ENCODE measurements at places on chromosomes 4 and X.

DNA sequence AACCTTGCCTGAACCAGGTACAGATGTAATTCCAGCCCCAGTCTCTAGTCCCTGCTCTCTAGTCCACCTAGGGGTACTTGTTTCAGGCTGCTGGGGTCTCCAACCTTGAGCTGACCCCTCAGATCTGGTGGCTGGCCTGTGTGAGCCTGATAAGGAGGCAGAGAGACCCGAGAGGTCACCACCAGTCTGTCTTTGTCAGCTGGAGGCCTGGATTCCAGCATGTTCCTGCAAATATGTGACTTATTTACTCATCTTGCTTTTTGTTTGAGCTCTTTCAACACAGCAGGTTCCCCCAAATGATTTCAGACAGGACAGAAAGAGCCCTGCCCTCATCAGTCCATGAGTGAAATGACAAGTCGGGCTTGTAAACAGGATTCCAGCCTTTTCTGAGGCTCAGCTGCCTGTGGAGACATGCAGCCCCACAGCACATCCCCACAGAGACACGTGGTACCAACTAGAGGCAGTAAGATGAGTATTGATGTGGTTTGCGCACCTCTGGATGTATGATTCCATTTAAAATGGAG lies 37.5 kb upstream of the STK26 start:
- DNase-seq = no peak

GRCh38 chr4:39505581-39505980 lies 21.7 kb downstream of the UGDH start:
- DNase-seq = no peak

GRCh38 chr4:187883836-187884475 lies 111.6 kb upstream of the ZFP42 start:
- DNase-seq = no peak

DNA sequence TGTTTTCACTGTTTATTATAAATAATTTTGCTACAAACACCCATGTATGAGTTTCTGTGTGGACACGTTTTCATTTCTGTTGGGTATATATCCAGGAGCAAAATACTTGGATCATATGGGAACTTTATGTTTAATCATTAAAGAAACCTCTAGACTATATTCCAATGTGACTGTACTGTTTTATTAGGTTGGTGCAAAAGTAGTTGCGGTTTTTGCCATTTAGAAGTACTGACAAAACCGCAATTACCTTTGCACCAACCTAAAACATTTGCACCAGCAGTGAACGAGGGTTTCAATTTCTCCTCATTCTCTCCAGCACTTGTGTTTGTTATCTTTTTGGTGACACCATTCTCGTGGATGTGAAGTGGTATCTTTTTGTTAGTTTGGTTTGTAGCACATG lies 565.0 kb downstream of the TRIML1 start:
- DNase-seq = no peak

DNA sequence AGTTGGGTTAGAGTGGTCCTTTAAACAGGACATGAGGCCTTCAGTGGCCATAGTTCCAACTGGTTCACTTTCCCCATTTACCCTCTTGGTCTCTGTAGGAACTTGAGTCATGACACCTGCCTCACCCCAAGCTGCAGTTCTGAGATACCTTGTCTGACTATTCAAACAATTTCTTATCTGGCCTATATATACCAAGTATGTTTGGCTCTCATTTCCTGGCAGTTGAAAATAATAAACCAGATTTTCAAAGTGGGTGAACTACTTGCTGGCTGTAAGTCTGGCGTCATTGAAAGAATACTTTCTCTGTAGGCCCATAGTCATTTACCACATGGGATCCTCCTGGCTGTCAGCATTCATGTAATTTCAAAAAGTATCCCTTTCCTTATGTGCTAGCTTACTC lies 228.8 kb downstream of the SHROOM3 start:
- DNase-seq = no peak

GRCh38 chr4:53476232-53477037 lies 99.0 kb downstream of the FIP1L1 start:
- no peak for DNase-seq

DNA sequence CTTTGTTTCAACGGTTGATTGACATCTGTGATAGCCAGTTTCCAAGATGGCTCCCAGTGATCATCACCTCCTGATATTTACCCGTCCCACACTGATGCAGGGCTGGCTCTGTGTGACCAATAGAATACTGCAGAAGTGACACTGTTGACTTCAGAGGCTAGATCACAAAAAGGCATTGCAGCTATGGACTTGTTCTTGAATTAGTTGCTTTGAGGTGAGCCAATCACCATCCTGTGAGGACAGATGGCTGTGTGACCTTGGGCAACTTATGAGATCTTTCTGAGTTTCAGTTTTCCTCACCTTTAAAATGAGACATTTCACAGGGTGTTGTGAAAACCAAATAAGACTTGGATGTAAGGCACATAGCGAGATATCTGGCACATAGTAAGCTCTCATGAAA lies 1.8 kb upstream of the GPR82 start:
- DNase-seq = no peak

DNA sequence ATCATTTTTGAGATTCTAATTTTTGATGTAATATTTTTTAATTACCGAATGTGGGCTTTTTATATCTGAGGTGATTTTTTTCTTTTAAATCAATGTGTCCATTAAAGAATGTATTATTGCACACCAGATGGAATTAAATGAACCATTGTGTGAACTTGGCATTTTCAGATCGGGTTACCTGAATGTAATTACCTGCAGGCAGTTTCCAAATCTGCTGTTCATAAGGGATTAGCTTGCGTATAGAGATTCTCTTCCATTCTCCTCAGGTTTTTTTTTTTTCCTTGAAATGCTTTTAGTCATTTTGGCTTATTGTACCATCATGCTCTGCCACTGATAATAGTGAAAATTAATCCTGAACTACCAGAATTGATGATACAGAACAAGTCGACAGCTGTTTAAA lies 511.5 kb upstream of the ATOH1 start:
- no peak for DNase-seq

GRCh38 chrX:101417981-101418841 lies 10.2 kb downstream of the HNRNPH2 start:
- DNase-seq = peak; percentile 56

- no peak for DNase-seq
These were observed 50.5 kb upstream of the FAM9C start for GRCh38 chrX:13094828-13095341.

- no peak for DNase-seq
These were observed 41.6 kb upstream of the CYLC1 start for GRCh38 chrX:83819304-83819703.

- peak; percentile 23 for DNase-seq
These were observed 637 bp downstream of the MAMLD1 start for GRCh38 chrX:150363561-150364346.

DNA sequence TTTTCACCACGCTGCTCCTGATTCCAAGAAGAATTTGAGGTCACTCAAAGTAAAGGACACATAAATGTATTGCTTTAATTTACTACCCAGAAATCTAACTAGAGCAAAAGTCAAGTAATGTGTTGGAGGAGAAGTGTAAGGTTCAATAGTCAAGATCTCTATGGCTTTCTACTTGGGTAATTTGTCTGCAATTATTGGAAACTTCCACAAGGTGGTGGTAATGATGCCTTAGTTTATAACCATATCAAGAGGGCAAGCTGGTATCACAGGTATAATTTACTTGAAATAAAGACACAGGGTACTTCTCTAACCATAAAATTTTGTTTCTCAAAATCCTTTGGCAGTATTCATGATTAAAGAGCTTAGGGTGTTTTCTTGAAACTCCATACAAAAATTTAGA lies 10.2 kb upstream of the GRIA3 start:
- DNase-seq = no peak

DNA sequence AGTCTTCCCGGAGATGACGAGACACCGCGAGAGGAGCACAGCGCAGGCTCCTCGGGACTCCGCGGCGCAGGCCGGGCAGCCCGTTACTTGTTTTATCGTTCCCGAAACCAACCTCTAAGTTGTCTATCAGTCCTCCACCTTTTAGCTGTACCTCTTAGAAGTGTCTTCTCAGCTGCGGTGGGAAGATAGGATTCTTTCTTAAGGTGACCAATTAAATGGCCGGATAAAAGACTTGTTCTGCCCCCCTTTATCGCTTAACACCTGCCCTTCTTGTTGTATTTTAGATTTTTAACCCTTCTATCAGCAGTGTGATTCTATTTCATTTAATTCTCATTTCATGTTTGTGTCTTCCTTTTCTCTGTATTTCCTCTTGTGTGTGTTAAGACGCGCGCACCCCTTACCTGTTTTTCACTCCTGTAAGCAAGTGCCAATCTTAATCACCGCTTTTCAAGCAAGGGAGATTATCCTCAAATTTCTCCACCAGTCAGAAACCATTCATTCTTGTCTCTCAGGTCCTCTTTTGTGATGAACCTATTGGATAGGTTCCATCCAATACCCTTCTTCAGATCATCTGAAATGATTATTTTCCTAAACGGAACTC lies at the start of gene SLC9B2:
SLC9B2 (minus strand) TSS at position 15 of the 601 bp plus-strand sequence. CDS start 9,211 bp downstream, outside the sequence.
- DNase-seq = no peak

- DNase-seq = no peak
These were observed 50.0 kb downstream of the C4orf46 start for GRCh38 chr4:158621729-158622128.

- DNase-seq = no peak
These were observed 20.4 kb upstream of the UBA1 start for GRCh38 chrX:47172971-47173792.

GRCh38 chr4:66688674-66689073 lies 856.6 kb downstream of the CENPC start:
- no peak for DNase-seq

DNA sequence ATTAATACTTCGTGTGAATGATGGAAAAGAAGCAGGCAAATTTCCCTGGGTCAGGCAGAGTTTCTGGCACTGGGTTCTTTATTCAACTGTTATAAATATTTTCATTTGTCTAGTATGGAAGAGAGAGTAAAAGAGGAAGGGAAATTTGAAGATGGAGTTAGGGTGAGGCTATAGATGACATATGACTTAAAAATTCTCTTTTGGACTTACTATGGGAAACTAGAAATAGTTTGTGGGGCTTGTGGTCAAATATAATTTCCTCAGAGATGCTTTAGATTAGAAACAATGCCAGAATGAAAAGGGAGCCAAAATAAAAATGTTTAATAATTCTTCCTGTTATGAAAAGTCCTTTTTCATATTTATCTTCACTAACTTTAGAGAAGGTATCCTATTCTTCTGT lies 103.2 kb downstream of the GC start:
- DNase-seq = no peak

- no peak for DNase-seq
These were observed 966 bp upstream of the KIAA0232 start for GRCh38 chr4:6781561-6781960.

DNA sequence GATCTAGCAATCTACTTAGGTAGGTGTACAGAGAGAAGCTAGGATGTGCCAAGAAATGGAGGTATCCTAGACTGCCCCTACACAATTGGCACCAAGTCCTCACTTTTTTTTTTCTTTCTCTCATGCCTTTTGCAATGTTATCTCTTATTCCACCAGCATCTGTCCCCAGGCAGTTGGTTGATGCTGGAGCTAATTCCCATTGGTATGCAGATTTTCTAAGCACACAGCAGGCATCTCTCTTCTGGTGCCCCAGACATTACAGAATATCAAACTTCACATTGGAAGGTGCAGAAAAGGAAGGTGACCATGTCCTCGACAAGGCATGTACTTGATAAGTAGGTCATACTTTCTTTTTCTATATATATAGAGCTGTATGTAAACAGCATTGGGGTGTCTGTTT lies 21.6 kb downstream of the LUZP4 start:
- DNase-seq = no peak

DNA sequence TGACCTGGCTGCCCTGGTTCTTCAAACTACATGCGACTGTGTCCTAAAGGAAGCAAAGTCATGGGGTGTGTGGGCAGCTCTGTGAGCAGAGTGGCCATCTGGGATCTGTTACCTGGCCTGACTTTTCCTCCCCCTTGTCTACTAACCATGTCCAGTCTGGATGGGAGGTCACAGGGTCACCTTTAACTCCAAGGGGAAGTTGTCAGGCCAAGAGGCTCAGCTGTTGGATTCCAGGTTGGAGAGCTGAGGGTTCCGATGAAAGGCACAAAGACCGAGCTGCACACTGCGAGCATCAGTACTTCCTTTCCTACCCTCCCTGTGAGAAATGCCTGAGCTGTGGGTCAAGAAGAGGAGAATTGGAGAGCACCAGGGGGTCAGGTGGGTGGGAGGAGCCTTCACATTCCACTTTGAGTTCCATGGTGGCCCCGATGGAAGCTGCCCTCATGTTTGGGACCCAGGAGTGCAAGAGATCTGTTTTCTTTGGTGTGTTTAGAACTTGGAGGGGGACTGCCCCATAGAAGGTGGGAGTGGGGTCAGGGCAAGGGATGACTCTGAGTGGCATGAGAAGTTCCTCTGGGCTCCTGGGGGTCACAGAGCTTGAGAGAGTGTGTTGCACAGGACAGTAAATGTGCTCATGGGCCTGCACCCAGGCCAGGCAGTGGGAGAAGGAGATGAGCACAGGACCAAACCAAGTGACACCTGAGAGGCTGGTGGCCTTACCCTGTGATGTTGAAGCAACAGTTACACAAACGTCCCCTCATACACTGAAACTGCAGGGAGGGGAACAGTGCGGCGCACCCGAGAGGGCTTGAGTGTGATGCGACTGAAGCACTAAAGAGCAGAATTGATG lies 36.2 kb downstream of the RGS12 start:
- no peak for DNase-seq

- no peak for DNase-seq
These were observed 798.7 kb downstream of the PCDH7 start for GRCh38 chr4:31518796-31519250.

DNA sequence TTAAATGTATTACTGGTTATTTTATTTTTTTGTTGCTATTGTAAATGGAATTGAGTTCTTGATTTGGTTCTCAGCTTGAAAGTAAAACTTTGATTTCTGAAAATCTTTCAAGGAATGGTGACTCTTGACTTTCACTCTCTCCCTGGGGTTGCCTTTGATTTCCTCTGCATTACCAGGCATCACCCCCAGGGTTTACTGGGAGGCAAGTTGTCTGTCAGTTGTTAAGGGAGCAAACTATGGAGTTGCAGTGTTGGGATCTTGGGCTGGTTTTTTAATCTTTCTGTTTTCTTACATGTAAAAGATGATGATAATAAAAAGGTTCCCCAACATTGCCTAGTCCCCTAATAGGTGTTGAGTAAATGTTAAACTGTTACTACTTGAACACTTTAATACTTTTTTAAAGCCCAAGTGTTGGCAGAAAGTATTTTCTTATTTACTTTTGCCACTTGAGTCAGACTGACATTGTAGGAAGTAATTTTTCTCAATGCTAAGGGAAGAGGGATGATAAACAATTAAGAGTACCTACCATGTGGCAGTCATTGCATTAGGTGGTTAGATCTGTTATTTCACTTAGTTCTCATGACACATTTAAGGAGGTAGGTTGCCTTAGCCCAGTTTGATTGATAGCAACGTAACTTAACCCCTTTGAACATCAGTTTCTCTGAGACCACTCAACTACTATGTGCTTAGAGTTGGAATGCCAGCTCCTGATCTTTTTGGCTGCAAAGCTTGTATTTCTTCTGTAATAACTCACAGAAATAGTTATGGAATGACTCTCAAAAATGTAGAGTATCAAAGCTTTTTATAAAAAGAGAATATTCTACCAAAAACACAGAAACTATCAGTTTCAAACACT lies 67.1 kb downstream of the DCLK2 start:
- DNase-seq = no peak

Data from thyroid gland (tissue), 4 donors.